ENCODE measurements at places on chromosomes 7 and 10.
A peak's percentile ranks its signal among the peaks of the same experiment; 100 is the strongest.

DNA sequence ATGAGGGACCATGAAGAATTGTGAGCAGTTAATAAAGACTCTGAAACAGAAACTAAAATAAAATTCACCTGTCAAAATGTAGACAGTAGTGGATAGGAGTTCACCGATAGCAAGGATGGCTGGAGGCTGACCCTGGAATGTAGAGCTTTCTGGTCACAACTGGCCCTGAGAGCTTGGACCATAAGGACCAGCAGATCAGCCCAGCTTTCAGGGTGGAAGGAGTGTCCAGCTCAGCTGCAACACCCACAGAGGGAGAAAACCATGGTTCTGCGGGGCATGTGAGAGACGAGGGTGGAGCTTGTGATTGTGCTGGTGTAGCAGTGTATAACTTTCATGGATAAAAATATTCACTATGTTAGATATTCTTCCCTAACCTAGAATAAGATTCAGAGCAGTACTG lies 199.9 kb downstream of the KCND2 start:
- peak; percentile 45 for DNase-seq

GRCh38 chr10:25026463-25026862 lies 10.1 kb downstream of the THNSL1 start:
- no peak for DNase-seq

- DNase-seq = no peak
These were observed 71.5 kb downstream of the XPNPEP1 start for GRCh38 chr10:109851616-109852474.

GRCh38 chr10:101043363-101043707 lies 12.3 kb downstream of the SFXN3 start:
- no peak for DNase-seq

GRCh38 chr10:112716076-112716475 lies 234.0 kb upstream of the TCF7L2 start:
- DNase-seq = no peak
